ENCODE measurements at places on chromosomes 13 and 19.

DNA sequence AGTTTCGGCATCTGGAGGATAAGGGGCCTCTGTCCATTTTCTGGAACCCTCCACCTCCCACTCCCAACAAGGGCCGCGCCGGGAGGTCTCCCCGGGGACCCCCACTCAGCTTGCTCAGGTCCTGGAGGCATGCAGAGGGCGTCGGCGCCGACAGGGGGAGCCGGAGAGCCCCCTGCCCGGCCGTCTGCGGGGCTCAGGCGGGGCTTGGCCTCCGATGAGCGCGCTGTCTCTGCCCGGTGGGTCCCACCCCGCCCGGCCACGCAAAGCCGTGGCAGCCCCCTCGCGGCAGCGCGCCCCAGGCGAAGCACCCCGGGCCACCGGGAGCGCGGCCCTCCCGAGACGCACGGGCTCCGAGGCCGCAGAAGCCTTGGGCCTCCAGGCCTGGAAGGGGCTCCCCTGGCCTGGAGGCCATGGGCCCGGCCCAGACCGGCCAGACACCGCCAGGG lies 149.7 kb upstream of the ZNF536 start:
- H3K4me1 ChIP-seq = no peaks in the 10 kb centered on the region
- DNase-seq = no peak
- no peaks in the 10 kb centered on the region for H3K27me3 ChIP-seq
- no peak overlapping the region for H3K4me3 ChIP-seq
- no peaks in the 10 kb centered on the region for H3K36me3 ChIP-seq

DNA sequence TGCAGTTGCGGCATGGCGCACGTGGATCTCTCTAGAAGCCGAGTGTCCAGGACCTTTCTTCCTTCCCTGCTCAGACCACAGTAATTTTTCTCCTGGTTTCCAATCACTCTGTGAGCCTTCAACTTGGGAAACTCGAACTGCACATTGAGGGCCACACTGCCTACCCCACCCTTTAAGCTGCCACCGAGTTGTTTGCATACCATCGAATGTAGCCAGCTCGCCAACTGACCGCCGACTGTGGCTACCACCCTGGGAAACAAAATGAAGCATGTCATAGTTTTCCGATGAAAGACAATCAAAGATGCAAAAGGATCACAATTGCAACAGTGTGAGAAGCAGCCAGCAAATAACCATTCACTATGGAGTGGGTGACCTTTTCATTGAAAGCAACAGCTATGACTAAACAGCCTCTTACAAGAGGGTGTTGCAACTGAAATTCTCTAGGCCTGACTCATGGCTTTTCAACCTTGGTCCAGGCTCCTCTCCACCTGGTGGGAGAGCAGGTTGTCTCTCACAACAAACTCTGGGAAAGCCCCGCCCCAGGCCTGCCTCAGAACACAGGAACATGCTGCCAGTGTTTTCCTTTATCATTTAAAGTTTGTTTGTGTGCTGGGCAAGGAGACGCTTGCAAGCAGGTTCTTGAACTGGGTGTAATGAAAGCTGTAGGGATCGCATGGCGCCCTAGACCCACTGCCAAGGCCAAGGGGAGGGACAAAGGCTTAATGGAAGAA lies 141.7 kb upstream of the SERP2 start:
- H3K4me3 ChIP-seq = peak overlapping the region; percentile 34
- DNase-seq = peak; percentile 99
- H3K27me3 ChIP-seq = no peaks in the 10 kb centered on the region
- peaks cover 28% of the 10 kb centered on the region for H3K4me1 ChIP-seq
- no peaks in the 10 kb centered on the region for H3K36me3 ChIP-seq
- peak overlapping the region; percentile 86 for H3K27ac ChIP-seq

GRCh38 chr13:112940236-112940635 lies 28.8 kb upstream of the MCF2L start:
- no peak overlapping the region for H3K27ac ChIP-seq
- no peak overlapping the region for H3K4me3 ChIP-seq
- no peak for DNase-seq
- peaks cover 6% of the 10 kb centered on the region for H3K4me1 ChIP-seq
- H3K36me3 ChIP-seq = no peaks in the 10 kb centered on the region

DNA sequence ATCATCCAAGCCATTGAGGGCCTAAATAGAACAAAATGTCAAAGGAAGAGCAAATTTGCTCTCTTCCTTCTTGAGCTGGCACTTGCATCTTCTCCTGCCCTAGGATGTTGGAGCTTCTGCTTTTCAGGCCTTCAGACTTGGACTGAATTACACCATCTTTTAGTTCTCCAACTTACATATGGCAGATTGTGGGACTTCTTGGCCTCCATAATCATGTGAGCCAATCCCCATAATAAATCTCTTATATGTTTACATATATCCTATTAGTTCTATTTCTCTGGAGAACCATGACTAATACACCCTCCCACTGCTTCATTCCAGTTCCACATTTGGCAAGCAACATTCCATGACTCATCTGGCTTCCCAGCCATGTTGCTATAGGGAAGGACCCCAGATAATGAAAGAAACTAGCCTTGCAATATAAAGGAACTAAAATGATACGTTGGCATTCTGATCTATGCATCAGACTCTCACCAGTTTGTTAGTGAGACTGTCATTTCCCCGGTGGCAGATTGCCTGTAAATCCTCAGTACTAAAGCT lies 11.0 kb upstream of the ACOD1 start:
- peak overlapping the region; percentile 78 for H3K27ac ChIP-seq
- H3K4me1 ChIP-seq = peaks cover 38% of the 10 kb centered on the region
- no peaks in the 10 kb centered on the region for H3K27me3 ChIP-seq
- H3K4me3 ChIP-seq = no peak overlapping the region

DNA sequence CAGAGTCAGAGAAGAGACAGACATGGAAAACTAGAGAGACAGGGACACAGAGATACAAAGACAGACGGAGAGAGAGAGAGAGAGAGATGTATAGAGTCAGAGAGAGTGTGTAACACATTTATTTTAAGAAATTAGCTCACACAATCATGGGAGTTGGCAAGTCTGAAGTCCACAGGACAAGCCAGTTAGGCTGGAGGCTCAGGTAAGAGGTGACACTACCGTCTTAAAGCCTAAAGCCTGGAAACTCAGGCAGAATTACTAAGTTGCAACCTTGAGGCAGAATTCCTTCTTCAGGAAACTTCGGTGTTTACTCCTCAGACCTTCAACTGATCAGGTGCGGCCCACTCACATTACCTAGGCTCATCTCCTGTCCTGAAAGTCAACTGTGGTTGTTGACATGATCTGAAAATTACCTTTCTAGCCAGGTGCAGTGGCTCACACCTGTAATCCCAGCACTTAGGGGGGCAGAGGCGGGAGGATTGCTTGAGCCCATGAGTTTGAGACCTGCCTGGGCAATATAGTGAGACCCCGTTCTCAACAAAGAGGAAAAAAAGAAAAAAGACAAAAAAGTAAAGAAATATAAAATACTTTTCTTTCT lies 2.8 kb upstream of the TNFSF14 start:
- peaks cover 78% of the 10 kb centered on the region for H3K36me3 ChIP-seq
- H3K4me3 ChIP-seq = no peak overlapping the region
- no peak for DNase-seq
- no peak overlapping the region for H3K27ac ChIP-seq
- H3K4me1 ChIP-seq = peaks cover 21% of the 10 kb centered on the region
